Spleen (tissue), 13 donors: ENCODE measurements at places on chromosomes 3 and 15.

- H3K27ac ChIP-seq = no peak overlapping the region
- H3K4me1 ChIP-seq = no peaks in the 10 kb centered on the region
- no peak overlapping the region for H3K4me3 ChIP-seq
- DNase-seq = no peak
- no peaks in the 10 kb centered on the region for H3K36me3 ChIP-seq
- no peaks in the 10 kb centered on the region for H3K27me3 ChIP-seq
Measured at GRCh38 chr3:175212896-175213295, 353.8 kb downstream of the NAALADL2 start.

GRCh38 chr15:59252137-59252536, 45.5 kb downstream of the LDHAL6B start:
- peaks cover 20% of the 10 kb centered on the region for H3K36me3 ChIP-seq
- no peak overlapping the region for H3K4me3 ChIP-seq
- no peak for DNase-seq
- H3K4me1 ChIP-seq = peaks cover 33% of the 10 kb centered on the region
- H3K27ac ChIP-seq = no peak overlapping the region
- no peaks in the 10 kb centered on the region for H3K27me3 ChIP-seq

DNA sequence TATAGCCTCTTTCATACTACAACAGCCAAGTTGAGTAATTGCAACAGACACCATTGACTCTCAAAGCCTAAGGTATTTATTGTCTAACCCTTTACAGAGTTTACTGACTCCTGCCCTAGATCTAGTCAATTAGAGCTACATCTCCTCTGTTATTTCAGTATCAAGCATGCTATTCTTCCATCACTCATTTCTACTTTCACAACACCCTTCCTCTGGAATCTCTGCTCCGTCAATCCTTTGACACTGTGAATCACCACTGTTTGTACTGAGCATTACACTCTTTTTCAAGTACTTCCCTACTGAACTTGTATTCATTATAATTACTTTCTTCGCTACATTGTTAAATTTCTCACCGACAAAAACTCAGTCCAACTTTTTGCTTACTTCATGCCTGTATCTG, 121.8 kb downstream of the ZNF609 start:
- H3K27me3 ChIP-seq = no peaks in the 10 kb centered on the region
- H3K4me1 ChIP-seq = peaks cover 6% of the 10 kb centered on the region
- H3K36me3 ChIP-seq = no peaks in the 10 kb centered on the region
- H3K27ac ChIP-seq = no peak overlapping the region
- no peak overlapping the region for H3K4me3 ChIP-seq

- no peaks in the 10 kb centered on the region for H3K36me3 ChIP-seq
- no peaks in the 10 kb centered on the region for H3K27me3 ChIP-seq
- H3K27ac ChIP-seq = no peak overlapping the region
- H3K4me3 ChIP-seq = no peak overlapping the region
- no peak for DNase-seq
Measured at GRCh38 chr3:31379598-31379997, 153.1 kb upstream of the STT3B start.

DNA sequence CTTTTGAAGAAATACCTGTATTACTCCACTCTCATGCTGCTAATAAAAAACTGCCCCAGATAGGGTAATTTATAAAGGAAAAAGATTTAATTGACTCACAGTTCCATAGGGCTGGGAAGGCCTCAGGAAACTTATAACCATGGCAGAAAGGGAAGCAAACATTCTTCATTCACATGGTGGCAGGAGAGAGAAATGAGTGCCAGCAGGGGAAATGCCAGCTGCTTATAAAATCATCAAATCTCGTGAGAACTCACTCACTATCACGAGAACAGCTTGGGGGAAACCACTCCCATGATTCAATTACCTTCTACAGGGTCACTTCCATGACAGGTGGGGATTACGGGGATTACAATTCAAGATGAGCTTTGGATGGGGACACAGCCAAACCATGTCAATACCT, 18.7 kb downstream of the MFSD1 start:
- DNase-seq = no peak
- H3K4me3 ChIP-seq = no peak overlapping the region
- H3K27ac ChIP-seq = peak overlapping the region; percentile 3
- H3K4me1 ChIP-seq = no peaks in the 10 kb centered on the region

GRCh38 chr3:110625201-110625747, 446.3 kb upstream of the NECTIN3 start:
- H3K27ac ChIP-seq = no peak overlapping the region
- H3K4me3 ChIP-seq = no peak overlapping the region
- H3K4me1 ChIP-seq = no peaks in the 10 kb centered on the region
- no peak for DNase-seq

DNA sequence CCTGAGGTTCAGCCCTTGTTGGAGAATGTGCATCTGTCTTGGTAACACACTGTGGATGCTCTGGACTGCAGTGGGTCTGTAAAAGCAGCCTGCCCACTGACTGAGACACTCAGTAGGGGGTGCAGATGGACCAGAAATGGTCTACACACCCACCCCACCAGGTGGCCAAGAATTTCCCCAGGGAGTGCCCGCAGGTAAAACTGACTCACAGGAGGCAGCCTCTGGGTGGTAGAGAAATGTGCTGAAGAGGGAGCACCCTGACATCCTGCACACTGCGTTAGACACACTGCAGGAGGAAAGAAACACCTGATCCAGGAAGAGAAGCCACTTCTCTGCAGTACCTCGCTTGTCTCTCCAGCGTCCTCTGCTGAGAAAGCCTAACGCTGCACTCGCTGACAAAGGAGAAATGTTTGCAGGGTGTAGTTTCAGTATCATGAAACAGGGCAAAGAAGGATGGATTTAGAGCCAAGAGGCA, 109.5 kb upstream of the ABHD17C start:
- no peaks in the 10 kb centered on the region for H3K27me3 ChIP-seq
- no peaks in the 10 kb centered on the region for H3K4me1 ChIP-seq
- no peak for DNase-seq
- H3K4me3 ChIP-seq = no peak overlapping the region
- H3K27ac ChIP-seq = no peak overlapping the region
- peaks cover 5% of the 10 kb centered on the region for H3K36me3 ChIP-seq
